NCI-H524 (cell line): ENCODE measurements at places on chromosomes 11 and 22.

GRCh38 chr11:22875869-22876473, 15.7 kb upstream of the CCDC179 start:
- peak; percentile 65 for DNase-seq

GRCh38 chr22:50317674-50318073, 9.1 kb downstream of the DENND6B start:
- no peak for DNase-seq

DNA sequence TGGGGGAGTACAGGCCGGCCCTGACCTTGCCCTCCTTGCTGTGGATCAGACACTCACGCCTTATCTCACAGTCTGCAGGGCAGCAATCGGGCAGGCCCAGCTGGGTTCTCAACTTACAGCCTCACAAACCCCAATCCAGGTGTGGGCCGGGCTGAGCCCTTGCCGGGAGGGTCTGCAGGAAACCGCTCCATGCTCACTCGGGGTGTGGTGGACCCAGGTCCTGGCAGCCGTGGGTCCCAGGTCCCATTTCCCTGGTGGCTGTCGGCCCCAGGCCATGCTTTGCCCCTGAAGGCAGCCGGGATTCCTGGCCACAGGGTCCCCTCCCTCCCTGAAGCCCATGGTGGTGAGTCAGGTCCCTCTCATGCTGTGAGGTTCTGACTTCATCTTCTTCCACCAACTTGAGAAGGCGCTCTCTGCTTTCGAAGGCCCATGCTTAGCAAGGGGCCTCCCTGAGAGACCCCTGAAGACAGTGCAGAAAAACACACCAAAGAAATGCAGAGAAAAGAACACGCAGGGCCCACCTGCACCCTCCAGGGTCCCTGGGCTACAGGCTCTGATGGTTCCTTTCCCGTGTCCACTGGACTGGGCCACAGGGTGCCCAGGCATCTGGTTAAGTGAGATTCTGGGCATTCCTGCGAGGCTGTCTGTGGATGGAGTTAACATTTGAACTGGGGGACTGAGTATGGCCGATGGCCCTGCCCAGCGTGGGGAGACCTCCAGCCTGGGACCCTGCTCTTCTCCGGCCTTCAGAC, 588.2 kb downstream of the BRD1 start:
- no peak for DNase-seq

DNA sequence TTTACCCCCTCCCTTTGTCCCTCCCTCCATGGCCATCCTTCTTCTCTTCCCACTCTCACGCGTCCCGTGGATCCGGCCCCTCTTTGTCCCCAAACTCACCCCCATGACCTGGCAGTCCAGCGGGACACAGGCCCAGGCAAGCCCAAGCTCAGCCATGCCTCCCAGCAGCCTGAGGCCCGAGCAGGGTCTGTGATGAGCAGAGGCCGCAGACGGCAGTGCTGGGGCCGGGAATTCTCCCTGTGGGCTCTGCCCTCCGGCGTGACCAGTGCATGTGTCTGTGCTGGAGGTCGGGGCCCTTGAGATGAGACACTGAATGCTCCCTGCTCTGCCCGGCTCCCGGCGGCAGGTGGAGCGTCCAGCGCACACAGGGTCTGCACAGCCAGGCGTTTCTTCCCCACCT, 237.9 kb downstream of the BRD1 start:
- no peak for DNase-seq

DNA sequence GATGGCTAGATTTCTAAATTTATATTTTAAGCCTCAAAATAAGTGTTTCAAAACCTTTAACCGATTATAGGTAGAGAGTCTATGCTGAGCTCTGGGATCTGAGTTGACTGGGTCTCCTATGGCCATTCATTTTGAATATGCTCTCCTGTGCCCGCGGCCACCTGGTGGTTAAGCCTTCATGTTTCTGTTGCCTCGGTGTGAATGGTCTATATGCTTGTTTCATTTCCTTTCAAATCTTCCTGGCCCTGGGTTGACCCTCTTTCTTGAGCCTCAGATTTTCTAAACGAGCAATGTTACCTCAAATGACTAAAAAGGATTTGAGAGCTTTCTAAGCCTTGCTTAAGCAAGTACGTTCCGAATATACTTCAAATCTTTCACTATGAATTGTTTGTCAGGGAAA, 789.4 kb upstream of the KIRREL3 start:
- peak; percentile 22 for DNase-seq

DNA sequence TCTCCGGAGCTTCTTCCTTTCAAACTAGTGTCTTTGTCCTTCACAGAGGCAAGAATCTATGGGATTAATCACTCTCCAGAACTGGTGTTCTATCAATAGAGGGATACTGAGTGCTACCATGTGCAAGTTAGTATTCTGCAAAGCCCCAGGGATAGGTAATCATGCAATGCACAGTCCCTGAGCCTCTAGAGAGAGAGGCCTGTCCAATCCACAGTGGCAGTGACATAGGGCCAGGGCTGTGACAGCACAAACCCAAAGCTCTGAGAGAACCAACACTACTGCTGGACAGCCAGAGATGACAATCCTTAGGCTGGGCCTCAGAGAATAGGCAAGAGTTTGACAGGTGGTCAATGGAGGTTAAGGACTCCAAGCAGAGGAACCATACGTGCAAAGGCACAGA, 66.8 kb upstream of the USP47 start:
- no peak for DNase-seq

- DNase-seq: no peak
These were observed 620 bp upstream of the TUBGCP6 start for GRCh38 chr22:50245214-50246072.

DNA sequence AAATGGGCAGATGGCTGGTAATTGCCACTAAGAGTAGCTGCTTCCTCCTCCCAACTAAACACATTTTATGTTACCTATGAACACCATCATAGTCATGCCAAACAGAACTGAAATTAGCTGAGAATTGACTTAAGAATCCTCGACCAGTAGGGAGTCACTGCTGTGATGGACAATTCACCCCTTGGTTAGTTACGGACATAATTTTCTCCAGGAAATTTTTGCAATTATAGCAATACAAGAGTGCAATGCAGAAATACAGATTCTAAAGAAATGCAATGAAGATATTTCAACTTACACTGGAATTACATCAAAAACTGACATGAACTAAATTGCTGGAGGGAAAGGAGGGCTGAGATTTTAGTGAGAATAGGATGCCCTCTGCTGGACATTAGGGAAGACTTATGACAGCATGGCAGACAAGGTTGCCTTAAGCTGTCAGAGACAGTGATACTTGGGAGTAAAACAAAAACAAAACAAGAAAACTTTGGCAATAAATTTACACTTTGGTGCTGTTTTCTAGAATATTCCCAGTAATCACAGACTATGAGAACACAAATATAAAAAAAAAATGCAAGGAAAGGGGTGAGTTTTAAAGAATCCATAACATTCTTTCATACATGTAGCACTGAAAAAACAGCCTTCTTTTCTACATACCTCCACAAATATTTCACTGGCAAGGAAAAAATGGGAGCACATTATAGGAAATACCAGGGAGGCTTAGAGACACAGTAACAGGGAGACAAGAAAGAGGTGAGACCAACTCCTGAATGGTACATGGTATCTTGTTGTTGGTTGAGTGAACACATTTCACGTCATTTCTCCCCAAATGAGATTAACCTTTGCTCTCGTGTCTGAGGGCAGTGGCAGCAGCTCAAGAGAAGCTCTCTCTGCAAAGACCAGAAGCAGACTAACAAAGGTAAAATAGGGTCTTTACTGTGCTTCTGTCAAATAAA, 11.2 kb upstream of the PPP2R1B start:
- peak; percentile 59 for DNase-seq

DNA sequence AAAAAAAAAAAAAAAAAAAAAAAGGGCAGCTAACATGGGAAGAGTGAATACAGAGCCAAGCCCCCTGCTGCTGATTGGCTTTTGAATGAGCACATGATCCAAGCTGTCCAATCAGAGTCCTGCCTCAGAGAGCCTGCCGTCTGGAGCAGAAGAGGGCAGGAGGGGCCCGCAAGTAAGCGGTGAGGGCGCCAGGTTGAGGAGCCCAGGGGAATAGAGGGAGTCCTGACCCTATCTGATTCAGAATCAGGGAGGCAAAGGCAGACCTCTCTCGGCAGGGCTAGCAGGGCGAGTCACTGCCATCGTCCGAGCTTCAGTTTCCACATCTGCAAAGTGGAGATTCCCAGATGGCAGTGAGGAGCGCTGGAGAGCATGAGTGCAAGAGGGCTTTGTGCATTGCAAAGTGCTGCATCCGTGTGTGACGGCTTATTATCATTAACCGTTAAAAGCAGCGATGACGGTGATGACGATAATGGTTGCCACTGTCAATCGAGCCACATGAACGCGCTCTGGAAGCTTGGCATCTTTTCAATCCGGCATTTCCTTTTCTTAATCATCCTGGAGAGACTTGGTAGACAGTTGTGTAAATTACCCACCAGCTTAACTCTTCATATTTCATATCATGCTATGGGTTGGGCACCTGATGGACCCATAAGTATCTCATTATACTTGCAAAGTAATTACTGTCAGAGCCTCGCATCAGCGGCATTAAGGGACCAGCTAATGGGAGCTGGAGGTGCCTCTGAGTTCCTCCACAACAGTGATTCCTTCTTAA, 68.6 kb upstream of the ATXN10 start:
- peak; percentile 83 for DNase-seq

- no peak for DNase-seq
These were observed 55.3 kb downstream of the ETS1 start for GRCh38 chr11:128532016-128532571.

- DNase-seq: no peak
These were observed 8.2 kb upstream of the PARVG start for GRCh38 chr22:44172370-44173108.

GRCh38 chr22:44846726-44847275, 94.4 kb downstream of the ARHGAP8 start:
- no peak for DNase-seq
